ENCODE measurements at places on chromosomes 5 and 9. TPM values are rescaled to one million over a fixed set of nuclear protein-coding genes. Genes with fewer than 3 reads are reported as not detected.

Gene TTC16
- total RNA-seq, result 1.3 TPM

DNA sequence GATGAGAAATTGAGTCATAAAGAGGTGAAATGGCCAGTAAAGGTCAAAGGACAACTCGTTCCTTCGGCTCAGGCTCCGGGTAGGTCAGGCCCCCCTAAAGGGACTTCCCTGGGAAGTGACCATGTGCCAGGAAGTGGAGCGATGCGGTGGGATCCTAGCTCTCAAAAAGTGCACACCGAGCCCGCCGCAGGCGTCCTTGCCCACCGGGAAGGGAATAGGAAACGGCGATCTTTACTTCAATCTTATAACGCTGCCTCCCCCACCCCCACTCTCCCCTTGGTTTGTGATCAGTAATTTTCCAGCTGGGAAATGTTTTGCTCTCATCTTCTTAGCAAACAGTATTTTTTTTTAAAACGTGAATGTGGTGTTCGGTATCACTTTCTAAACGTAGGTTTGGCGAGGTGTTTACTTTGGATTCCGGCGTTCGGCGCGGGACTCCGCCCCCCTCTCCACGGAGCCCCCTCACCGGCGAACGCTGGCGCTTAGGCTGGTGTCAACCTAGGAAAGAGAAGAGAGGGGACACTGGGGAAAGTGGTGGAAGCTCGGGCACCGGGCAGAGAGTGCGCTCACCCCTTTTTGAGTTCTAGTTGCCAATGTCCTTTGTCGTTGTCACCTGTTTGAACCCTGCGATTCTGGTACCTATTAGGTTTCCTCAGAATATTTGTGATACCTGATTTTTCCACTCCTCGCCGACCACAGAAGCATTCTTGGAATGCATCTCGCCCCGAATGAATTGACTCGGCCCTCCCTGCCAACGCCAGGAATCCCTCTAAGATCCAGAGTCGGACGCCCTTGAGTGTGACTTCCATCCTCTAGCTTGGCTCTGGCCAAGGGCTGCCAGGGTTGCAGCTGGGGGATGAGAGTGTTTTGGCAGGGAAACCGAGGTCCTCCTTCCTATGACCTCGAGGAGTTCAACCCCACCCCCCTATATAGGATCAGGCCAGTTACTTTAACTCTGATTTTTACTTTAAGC is 1.8 kb upstream of the KLF4 start:
- H3K27ac ChIP-seq, result peak overlapping the region; percentile 92
- H3K4me1 ChIP-seq, result peaks cover 28% of the 10 kb centered on the region
- H3K4me3 ChIP-seq, result peak overlapping the region; percentile 67
- peak; percentile 51 for DNase-seq
- H3K27me3 ChIP-seq, result peaks cover 10% of the 10 kb centered on the region

Gene SLC46A2
- total RNA-seq, result 13.7 TPM

DNA sequence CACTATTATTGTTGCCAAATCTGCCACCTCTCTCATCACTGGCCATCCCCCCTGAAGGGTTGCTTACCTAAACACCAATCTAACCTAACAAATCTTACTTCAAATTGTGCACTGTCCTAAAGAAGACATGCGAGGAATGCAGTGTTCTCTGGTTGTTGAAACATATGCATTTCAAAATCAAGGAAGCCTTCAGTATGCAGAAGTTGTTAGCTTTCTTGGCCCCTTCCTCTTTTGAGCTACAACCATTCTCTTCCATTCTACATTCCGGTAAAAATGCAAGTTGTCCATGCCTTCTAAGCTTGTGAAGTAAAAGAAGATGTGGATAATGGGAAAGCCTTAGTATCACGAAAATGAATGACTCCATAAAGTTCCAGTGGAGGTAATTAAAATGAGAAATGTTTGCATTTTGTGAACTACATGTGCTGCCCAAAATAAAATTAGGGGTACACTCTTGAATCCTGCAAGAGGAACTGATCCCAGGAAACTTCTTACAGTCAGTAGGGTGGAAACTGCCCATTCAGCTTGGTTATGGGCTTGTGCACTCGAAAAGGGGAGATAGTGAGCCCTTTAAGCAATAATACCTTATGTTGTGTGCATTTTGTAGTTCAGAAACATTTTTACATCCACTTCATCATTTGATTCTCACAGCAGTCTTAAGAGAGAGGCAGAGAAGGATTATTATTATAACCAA is 77.6 kb upstream of the ADRB2 start:
- DNase-seq, result no peak
- H3K27me3 ChIP-seq, result no peaks in the 10 kb centered on the region
